Transverse colon (tissue), 4 donors: ENCODE measurements at places on chromosomes 6 and 20.

DNA sequence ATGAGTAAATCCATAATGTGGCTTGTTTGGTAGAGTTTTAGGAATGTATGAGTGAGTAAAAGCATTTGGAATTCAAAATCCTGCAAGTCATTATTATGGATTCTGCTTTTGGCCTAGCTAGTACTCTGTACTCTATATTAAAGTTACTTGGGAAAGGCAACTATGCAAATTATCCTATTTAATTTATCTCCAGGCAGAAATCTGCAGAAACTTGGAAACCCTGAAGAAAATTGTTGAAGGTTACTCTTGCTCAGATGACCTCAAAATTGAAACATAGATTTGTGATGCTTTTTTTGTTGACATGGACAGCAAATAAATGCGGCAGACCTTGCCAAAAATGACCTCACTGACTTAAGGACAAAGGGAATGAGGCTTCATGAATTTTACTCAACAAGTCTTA lies 477.1 kb upstream of the EYS start:
- DNase-seq = no peak
- no peaks in the 10 kb centered on the region for H3K36me3 ChIP-seq
- no peaks in the 10 kb centered on the region for H3K27me3 ChIP-seq

DNA sequence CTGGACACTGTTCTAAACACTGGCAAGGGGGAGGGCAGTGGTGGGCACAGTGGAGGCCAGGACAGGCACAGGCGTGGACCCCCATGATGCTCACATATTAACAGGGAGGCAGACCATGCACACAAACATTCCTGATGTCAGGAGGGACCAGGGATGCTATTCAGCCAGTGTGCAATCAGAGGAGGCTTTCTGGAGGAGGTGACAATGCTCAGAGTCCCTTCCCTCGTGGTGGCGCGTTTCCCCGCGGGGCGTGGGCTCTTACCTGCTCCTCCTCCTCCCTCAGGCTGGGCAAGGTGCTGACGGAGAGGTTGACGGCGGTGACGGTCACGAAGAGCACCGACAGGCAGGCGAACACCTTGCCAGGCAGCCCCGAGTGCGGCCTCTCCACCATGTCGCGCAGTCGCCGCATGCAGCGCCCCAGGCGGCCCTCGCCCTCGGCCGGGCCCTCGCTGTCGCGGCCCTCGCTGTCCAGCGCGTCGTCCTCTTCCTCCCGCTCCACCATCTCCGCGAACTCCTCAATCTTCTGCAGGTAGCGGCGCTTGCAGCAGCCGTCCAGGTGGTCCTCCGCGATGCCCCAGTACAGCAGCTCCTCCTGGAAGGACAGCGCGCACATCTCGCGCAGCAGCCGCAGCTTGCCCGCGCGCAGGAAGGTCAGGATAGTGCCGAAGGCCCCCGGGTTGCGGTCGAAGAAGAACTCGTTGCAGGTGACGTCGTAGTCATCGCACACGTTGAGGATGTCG lies 13.4 kb downstream of the KCNG1 start:
- H3K27ac ChIP-seq = no peak overlapping the region
- no peak overlapping the region for H3K4me3 ChIP-seq

- peaks cover 3% of the 10 kb centered on the region for H3K27me3 ChIP-seq
- H3K4me3 ChIP-seq = peak overlapping the region; percentile 54
- H3K27ac ChIP-seq = peak overlapping the region; percentile 34
- peaks cover 15% of the 10 kb centered on the region for H3K4me1 ChIP-seq
- no peaks in the 10 kb centered on the region for H3K36me3 ChIP-seq
- peak; percentile 49 for DNase-seq
Measured at GRCh38 chr6:44072452-44072958, 54.7 kb downstream of the MRPL14 start.

GRCh38 chr20:53900380-53900999 lies 169.9 kb downstream of the BCAS1 start:
- peaks cover 39% of the 10 kb centered on the region for H3K4me1 ChIP-seq
- H3K36me3 ChIP-seq = no peaks in the 10 kb centered on the region
- no peak overlapping the region for H3K4me3 ChIP-seq
- DNase-seq = no peak
- no peaks in the 10 kb centered on the region for H3K27me3 ChIP-seq

GRCh38 chr20:41587956-41588355 lies 30.2 kb downstream of the CHD6 start:
- no peak overlapping the region for H3K4me3 ChIP-seq
- H3K4me1 ChIP-seq = peaks cover 3% of the 10 kb centered on the region
- H3K36me3 ChIP-seq = no peaks in the 10 kb centered on the region
- no peak for DNase-seq
- H3K27me3 ChIP-seq = no peaks in the 10 kb centered on the region

- peak overlapping the region; percentile 98 for H3K27ac ChIP-seq
- peaks cover 24% of the 10 kb centered on the region for H3K4me1 ChIP-seq
- H3K36me3 ChIP-seq = no peaks in the 10 kb centered on the region
- H3K27me3 ChIP-seq = no peaks in the 10 kb centered on the region
Measured at GRCh38 chr20:58651559-58651945, 469 bp downstream of the STX16 start.

DNA sequence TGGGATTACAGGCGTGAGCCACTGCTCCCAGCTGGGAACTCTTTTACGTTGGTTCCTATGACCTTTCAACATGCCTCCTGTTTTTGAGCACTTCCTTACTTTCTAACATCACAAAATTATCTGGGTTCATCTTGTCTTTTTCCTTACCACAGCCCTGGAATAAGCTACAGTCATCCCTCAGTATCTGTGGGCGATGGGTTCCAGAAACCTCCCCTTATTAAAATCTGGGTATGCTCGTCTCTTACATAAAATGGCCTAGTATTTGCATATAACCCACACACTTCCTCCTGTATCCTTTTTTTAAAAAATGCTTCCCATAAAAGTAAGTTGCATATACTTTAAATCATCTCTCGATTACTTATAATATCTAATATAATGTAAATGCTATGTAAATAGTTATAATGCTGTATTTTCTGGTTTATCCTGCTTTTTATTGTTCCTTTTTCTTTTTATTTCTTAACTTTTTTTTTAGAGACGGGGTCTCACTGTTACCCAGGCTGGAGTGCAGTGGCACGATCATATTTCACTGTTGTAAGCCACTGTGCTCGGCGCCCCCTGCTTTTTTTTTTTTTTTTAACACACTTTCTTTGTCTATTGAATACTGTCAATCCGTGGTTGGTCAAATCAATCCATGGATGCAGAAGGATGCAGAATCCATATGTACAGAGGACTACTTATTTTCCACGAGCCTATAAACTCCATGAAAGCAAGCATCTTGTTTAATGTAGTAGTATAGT lies 9.2 kb downstream of the RPF2 start:
- H3K36me3 ChIP-seq = peaks cover 41% of the 10 kb centered on the region
- no peak overlapping the region for H3K27ac ChIP-seq
- H3K27me3 ChIP-seq = no peaks in the 10 kb centered on the region
- H3K4me3 ChIP-seq = no peak overlapping the region

GRCh38 chr20:24681634-24682495 lies 212.4 kb downstream of the SYNDIG1 start:
- no peak overlapping the region for H3K27ac ChIP-seq
- H3K27me3 ChIP-seq = no peaks in the 10 kb centered on the region
- no peak for DNase-seq

GRCh38 chr6:104683809-104684208 lies 175.9 kb downstream of the HACE1 start:
- no peaks in the 10 kb centered on the region for H3K4me1 ChIP-seq
- H3K27ac ChIP-seq = no peak overlapping the region
- H3K36me3 ChIP-seq = no peaks in the 10 kb centered on the region
- no peak for DNase-seq
